Activated T-cell treated with anti-CD3 and anti-CD28 coated beads, Interleukin-2, amount 50 U/mL, for 72 hours (primary cell): ENCODE measurements at places on chromosomes 4 and X.

DNA sequence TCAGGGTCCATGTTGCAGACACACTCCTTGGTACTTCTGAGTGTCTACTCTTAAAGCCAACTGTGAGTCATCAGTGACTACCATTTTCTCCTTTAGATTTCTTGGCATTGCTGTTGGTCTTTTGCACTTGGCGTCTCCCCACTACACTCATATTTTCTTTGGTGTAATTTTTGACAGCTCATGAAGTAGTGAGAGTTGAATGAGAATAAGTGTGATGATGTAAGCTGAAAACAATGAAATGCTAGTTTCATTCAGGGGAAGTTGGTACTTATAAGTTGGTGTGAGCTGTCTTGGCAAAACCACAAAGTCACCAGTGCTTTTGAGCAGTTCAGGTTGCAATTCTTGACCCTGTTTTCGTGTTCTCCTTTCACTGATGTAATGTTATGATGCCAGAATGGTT, 142.9 kb upstream of the ARX start:
- no peak overlapping the region for H3K4me3 ChIP-seq
- no peaks in the 10 kb centered on the region for H3K4me1 ChIP-seq
- DNase-seq: no peak

- peaks cover 16% of the 10 kb centered on the region for H3K27me3 ChIP-seq
- H3K4me1 ChIP-seq: peaks cover 36% of the 10 kb centered on the region
- H3K36me3 ChIP-seq: peaks cover 20% of the 10 kb centered on the region
- no peak for DNase-seq
Observed at GRCh38 chrX:1336948-1337779, 579 bp downstream of the IL3RA start.

GRCh38 chrX:85111347-85111746, 107.7 kb downstream of the APOOL start:
- peaks cover 22% of the 10 kb centered on the region for H3K27me3 ChIP-seq
- H3K4me1 ChIP-seq: no peaks in the 10 kb centered on the region
- DNase-seq: no peak
- no peaks in the 10 kb centered on the region for H3K36me3 ChIP-seq
- no peak overlapping the region for H3K27ac ChIP-seq

DNA sequence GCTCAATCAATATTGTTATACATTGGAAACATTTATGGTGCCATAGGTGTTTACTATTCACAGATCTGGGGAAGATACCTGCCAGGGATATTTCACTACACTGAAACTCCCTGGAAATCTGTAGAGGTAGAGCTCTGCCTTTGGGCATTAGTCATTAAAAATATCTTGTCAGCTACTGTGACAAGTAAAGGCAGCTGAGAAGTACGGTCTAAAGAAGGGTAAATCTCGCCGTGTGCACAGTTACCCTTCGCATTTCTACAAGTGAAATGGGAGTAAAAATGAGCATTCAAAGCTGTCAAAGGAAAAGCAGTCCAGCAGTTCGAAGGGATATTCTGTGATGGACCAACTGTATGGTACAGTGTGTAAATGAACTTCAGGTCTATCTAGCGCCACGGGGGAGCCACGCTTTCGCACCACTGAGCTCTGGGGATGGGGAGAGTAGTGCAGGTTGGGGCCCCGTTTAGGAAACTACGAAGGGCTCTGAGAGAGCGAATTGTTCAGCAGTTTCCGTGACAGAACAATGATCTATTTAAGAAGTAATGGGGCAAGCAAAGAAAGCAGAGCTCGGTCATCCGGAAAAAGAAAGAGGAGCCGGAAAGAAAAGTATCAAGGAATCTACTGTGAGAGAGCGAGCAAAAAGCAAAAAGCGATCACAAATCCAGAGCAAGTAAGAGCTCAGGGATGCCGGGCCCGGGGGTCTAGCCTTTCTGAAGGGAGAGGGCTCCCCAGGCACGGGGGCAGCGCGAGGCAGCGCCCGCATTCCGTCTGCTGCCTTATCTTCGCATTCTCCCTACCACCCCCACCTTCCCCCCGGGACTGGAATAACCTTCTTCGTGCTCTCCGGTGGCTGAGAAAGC, 646 bp downstream of the TIGD4 start:
- DNase-seq: peak; percentile 48
- H3K4me3 ChIP-seq: peak overlapping the region; percentile 96
- peak overlapping the region; percentile 96 for H3K27ac ChIP-seq
- H3K36me3 ChIP-seq: peaks cover 5% of the 10 kb centered on the region
- peaks cover 44% of the 10 kb centered on the region for H3K4me1 ChIP-seq

DNA sequence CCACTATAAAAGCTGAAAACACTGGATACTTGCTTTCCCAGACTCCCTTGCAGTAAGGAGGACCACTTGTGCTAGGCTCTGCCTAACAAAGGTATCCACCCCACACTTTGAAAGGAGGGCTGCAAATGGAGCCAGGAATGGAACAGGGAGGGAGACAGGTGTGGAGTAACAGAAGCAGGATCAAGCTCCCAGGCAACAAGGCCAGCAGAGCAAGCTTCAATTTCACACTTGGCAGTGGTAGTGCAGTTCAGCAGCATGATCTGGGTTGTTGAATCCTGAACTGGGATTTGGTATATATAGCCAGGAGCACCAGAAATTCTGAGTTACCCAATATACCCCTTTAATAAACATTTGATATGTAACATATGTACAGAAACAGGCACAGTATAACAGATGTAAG, 9.8 kb downstream of the LAMP2 start:
- no peak overlapping the region for H3K4me3 ChIP-seq
- no peaks in the 10 kb centered on the region for H3K36me3 ChIP-seq
- no peak for DNase-seq
- peak overlapping the region; percentile 40 for H3K27ac ChIP-seq
- peaks cover 18% of the 10 kb centered on the region for H3K4me1 ChIP-seq

- no peak overlapping the region for H3K4me3 ChIP-seq
- no peaks in the 10 kb centered on the region for H3K4me1 ChIP-seq
- DNase-seq: peak; percentile 2
Observed at GRCh38 chr4:146333187-146333894, 119.0 kb downstream of the REELD1 start.

GRCh38 chr4:53168228-53168627, 197.6 kb downstream of the SCFD2 start:
- no peaks in the 10 kb centered on the region for H3K27me3 ChIP-seq
- no peak overlapping the region for H3K4me3 ChIP-seq
- no peak overlapping the region for H3K27ac ChIP-seq
- H3K4me1 ChIP-seq: no peaks in the 10 kb centered on the region
- H3K36me3 ChIP-seq: peaks cover 3% of the 10 kb centered on the region

DNA sequence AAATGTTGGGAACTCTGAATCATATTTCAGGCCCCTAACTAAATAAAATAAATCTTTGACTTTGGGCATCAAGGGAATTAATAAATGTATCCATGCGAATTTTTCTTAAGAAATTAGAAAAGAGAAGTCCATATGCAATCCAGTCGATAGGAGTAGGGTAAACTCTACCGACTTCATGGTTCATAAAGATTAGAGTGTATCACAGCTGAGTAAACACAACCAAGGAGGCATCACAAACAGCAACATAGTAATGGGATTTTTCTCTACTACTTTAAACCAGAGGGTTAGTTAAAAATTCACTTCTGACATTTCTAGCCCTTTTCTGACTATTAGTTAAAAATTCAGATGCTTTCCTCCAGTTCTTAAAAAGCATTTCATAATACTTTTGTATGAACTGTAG, 19.9 kb downstream of the SEPTIN11 start:
- H3K4me3 ChIP-seq: no peak overlapping the region
- peaks cover 6% of the 10 kb centered on the region for H3K4me1 ChIP-seq
- peaks cover 2% of the 10 kb centered on the region for H3K36me3 ChIP-seq
- no peaks in the 10 kb centered on the region for H3K27me3 ChIP-seq
- H3K27ac ChIP-seq: no peak overlapping the region

- no peak overlapping the region for H3K4me3 ChIP-seq
- peaks cover 8% of the 10 kb centered on the region for H3K4me1 ChIP-seq
- no peak for DNase-seq
Observed at GRCh38 chr4:15354371-15355297, 73.2 kb upstream of the C1QTNF7 start.

DNA sequence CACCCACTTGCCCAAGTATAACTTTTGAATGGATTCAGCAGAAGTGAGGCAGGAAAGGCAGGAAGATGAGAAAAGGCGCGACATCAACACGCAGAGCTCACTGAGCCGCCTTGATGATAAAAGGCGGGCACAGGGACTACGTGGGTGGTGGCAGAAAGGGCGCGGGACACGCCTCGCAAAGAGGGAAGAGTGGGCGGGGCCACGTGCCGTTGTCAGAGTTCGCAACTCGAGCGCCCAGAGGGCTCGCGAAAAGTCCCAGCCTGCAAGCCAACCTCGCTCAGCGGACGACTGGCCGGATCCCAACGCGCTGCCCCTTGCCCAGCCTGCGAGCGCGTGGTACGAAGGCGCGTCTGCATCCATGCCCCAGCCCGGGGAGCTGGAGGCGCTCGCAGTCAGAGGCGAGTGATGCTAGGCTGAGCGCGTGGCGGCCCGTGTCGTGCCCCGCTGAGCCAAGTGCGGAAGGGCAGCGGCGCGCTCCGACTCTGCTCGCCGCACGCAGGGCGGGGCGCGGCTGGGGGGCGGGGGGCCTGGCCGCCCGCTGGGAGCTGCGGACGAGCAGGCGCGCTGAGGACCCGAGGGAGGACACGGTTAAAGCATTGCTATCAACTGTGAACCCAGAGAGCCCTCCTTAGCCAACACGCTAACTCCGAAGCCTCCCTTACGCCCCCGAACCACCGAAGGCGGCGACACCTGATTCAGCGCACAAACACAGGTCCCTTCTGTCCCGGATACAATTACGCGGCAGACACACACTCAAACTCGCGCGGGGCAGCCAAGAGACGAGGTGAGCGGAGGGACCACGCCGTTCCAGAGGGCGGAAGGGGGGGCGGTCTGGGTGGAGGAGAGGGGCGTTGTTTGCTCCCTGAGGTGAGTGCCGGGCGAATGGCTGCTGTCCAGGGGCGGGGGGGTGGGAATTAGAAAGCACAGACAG, at the start of gene UGT8:
UGT8 (plus strand) TSS at position 617 of the 931 bp plus-strand sequence. CDS start 24,074 bp downstream, outside the sequence.
- H3K27ac ChIP-seq: no peak within 1 kb of the TSS
- peaks cover 40% of the 10 kb centered on the region for H3K27me3 ChIP-seq
- H3K4me1 ChIP-seq: peaks cover 18% of the 10 kb centered on the region
- H3K4me3 ChIP-seq: peak within 1 kb of the TSS; percentile 70

DNA sequence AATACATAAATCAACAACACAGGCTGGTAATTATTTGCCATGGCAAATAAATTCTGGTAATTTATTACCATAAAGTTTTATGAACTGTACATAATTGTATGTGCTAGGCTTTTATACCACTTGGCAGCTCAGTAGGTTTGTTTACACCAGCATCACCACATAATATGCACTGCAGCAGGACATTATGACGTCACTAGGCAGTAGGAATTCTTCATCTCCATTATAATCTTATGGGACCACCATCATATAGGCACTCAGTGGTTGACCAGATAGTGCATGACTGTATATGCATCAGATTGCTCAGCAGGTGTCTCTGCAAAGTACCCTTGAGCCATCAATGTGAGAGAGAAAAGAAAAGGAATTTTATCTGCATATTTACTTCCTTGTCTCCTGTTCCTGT, 295.4 kb downstream of the CFAP47 start:
- no peak for DNase-seq
- no peaks in the 10 kb centered on the region for H3K4me1 ChIP-seq
- H3K27me3 ChIP-seq: no peaks in the 10 kb centered on the region
- no peaks in the 10 kb centered on the region for H3K36me3 ChIP-seq

- DNase-seq: no peak
- H3K4me1 ChIP-seq: no peaks in the 10 kb centered on the region
- H3K27ac ChIP-seq: no peak overlapping the region
- H3K36me3 ChIP-seq: no peaks in the 10 kb centered on the region
- H3K4me3 ChIP-seq: no peak overlapping the region
Observed at GRCh38 chr4:63430105-63430504, 979.1 kb downstream of the TECRL start.

- no peak for DNase-seq
- no peaks in the 10 kb centered on the region for H3K4me1 ChIP-seq
- H3K4me3 ChIP-seq: no peak overlapping the region
- peaks cover 5% of the 10 kb centered on the region for H3K36me3 ChIP-seq
- no peak overlapping the region for H3K27ac ChIP-seq
- H3K27me3 ChIP-seq: peaks cover 17% of the 10 kb centered on the region
Observed at GRCh38 chrX:136819031-136819703, 38.4 kb upstream of the ARHGEF6 start.

DNA sequence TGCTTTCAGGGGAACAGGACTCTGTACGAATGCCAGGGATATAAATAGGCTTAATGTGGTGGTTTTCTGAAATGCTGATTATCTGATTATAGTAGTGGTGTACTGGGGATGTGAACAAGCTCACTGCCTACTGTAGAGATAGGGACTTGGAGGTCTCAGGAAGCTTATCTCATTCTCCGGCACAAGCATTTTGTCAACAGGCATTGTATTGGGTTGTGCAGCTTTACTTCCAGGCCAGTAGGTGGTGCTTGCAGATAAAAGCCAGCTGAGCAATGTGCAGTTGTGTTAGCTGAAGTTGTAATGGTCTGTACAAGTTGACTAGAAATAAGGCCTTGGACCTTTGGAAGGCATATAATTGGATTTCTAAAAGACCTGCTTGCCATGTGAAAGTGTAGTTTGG, 49.5 kb upstream of the TMLHE start:
- no peak overlapping the region for H3K4me3 ChIP-seq
- no peak for DNase-seq
- H3K4me1 ChIP-seq: no peaks in the 10 kb centered on the region
- peaks cover 10% of the 10 kb centered on the region for H3K27me3 ChIP-seq
- no peak overlapping the region for H3K27ac ChIP-seq
- no peaks in the 10 kb centered on the region for H3K36me3 ChIP-seq

GRCh38 chrX:42752730-42753129, 25.2 kb downstream of the PPP1R2C start:
- DNase-seq: no peak
- no peaks in the 10 kb centered on the region for H3K4me1 ChIP-seq
- H3K27ac ChIP-seq: no peak overlapping the region
- H3K4me3 ChIP-seq: no peak overlapping the region
- no peaks in the 10 kb centered on the region for H3K27me3 ChIP-seq

DNA sequence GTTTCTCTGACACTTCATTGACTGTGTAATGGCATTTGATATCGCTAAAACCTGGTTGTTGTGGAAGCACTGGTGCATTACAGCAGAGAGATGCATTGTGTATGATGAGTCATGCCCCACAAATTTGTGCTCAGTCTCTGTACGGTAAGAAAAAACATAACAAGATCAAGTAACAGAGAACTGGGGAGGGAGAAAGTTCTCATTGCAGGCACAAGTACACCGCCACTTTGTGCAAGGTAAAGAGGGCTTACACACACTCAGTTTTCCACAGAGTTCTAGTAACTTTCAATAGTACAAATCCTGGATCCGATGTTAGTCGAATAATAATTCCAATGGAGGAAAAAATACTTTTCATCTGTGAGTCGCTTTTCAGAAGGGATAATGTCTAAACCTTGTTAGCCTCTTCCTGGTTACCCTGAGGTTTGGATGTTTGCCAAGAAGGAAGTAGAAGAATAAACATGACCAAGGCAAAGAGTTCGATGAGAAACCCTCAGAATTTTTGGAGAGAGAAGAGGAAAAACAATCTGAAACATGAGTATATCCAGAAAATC, 512.5 kb upstream of the SLIT2 start:
- no peak for DNase-seq

DNA sequence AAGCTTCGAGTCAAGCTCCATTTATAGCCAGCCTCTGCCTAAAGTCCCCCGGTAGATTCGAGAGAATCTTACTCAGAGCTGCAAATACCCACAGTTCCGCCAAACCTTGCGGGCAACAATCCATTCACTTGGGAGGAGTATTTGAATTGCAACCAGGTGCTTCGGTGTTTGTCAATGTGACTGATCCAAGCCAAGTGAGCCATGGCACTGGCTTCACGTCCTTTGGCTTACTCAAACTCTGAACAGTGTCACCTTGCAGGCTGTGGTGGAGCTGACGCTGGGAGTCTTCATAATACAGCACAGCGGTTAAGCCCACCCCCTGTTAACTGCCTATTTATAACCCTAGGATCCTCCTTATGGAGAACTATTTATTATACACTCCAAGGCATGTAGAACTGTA, 11.2 kb downstream of the CD40LG start:
- peak; percentile 48 for DNase-seq
- H3K36me3 ChIP-seq: peaks cover 23% of the 10 kb centered on the region
- peaks cover 83% of the 10 kb centered on the region for H3K4me1 ChIP-seq
- peak overlapping the region; percentile 97 for H3K4me3 ChIP-seq
